ENCODE measurements at places on chromosomes 4 and X. TPM values are rescaled to one million over a fixed set of nuclear protein-coding genes. Genes with fewer than 3 reads are reported as not detected.

Gene IL21
- total RNA-seq, result not detected

- DNase-seq, result no peak
Measured at GRCh38 chr4:148025981-148026380, 294.1 kb downstream of the ARHGAP10 start.

Gene GPC4
- 69.0 TPM for total RNA-seq

GRCh38 chr4:87975466-87975865 lies at the start of gene SPP1:
SPP1 (plus strand) TSS chr4:87975714; CDS start chr4:87976896, 1,182 bp downstream.
- DNase-seq, result no peak

Gene SMS
- 277 TPM for total RNA-seq

- DNase-seq, result no peak
Measured at GRCh38 chr4:57093845-57094831, 16.0 kb downstream of the IGFBP7 start.

GRCh38 chr4:120299631-120300030 lies 233.0 kb upstream of the MAD2L1 start:
- no peak for DNase-seq

DNA sequence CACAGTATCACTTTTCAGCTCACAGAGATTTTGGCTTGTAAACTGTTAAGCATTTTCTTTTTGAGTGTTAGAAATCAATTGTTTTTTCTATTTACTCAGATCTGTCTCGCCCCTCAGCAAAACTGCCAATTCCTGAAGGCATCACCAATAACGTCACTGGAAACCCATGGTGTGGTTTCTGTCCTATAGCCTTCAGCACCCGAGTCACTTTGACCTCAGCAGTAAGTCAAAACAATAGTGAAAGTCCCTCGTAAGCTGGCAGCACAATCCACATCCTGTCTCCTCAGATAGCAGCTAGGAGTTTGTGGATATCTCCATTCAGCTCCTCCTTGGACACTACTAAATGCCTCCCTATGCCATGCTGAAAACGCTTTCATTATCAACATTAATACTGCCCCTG lies 1787.4 kb upstream of the ADGRL3 start:
- no peak for DNase-seq

- DNase-seq, result no peak
Measured at GRCh38 chr4:160498211-160498610, 1395.3 kb downstream of the RAPGEF2 start.

- DNase-seq, result no peak
Measured at GRCh38 chr4:28310926-28311325, 1450.3 kb downstream of the STIM2 start.

DNA sequence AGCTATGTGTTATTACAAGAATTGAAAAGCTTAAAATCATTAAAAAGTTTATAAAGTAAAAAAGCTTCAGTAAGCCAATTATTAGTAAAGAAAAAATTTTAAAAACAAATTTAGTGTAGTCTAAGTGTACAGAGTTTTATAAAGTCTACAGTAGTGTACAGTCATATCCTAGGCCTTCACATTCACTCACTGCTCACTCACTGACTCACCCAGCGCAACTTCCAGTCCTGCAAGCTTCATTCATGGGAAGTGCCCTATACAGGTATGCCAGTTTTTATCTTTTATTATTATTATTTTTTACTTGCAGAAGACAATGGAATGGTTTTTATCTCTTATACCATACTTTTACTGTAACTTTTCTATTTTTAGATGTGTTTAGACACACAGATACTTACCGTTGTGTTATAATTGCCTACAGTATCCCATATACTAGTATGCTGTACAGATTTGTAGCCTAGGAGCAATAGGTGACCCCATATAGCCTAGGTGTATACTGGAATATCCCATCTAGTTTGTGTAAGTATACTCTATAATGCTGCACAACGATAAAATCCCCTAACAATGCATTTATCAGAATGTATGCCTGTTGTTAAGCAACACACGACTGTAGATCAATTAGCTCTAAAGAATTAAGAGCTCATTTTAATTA lies 230.7 kb downstream of the DCLK2 start:
- no peak for DNase-seq

DNA sequence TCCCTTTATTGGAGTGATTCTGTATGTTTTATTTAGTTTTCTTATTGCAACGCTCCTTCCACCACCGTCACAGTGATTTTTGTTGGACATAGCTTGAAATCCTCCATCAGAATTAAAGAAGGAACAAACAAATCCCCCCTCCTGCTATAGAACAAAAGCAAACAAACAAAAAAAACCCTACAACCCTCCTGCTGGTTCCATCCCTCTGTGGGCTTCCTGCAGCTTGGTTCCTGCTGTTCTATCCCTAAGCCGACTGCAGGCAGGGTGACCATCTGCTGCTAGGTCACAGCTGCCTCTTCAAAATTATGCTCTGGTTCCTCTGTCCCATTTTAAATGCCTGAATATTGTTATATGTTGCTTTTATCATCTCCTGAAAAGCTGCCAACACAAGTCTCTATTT lies 116.8 kb upstream of the AGA start:
- no peak for DNase-seq

DNA sequence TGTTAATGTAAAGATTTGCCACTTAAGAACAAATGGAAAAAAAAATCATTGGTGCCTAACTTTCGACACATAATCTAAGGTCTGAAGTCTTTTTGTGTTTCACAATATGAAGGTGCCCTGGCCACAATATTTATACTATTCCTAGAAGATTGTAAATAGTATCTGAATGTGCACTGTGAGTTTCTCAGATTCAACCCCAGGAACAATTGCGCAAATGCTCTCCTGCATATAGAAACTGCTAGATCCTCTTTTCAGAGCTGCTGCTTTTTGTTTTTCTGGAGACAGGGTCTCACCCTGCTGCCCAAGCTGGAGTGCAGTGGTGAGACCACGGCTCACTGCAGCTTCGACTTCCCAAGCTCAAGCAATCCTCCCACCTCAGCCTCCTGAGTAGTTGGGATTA lies 480.1 kb upstream of the FTHL17 start:
- DNase-seq, result no peak

GRCh38 chr4:129327637-129328036 lies 231.7 kb downstream of the C4orf33 start:
- no peak for DNase-seq

DNA sequence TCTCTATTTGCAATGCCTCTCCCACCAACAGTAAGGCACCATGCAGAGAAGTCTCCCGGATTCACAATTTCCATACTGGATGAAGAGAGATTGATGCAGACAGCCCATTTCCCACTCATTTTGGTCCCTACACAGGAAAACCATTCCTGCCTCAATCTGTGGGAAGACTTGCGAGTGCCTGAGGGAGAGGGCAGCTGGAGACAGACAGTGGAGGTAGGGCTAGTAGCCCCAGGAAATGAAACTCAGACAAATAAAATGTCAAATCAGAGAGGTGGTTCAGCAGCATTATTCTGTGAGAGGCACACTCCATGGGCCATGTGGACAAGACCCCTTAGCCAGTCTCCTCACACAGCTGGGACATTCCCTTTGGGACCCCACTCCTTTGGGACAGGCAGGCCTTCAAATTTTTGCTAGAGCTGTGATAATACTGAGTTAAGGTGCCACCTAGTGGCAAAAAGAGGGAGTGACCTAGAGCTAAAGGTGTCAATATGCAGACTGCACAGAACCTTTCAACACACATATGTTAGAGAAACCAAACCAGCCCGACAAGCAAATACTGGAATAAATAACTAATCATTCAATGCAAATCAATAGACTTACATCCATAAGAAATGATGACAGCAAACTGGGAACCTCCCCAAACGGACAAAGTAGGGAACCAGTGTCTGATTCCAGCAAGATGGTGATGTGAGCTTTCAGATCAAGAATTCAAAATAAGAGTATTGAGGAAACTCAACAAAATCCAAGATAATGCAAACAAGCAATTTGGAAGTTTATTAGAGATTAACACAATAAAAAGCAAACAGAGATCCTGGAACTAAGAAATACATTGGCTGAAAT lies 1865.3 kb upstream of the AGA start:
- no peak for DNase-seq
